ENCODE measurements at places on chromosomes 13 and 19.
A peak's percentile ranks its signal among the peaks of the same experiment; 100 is the strongest.

- DNase-seq: no peak
Observed at GRCh38 chr13:108924134-108924533, 294.7 kb downstream of the MYO16 start.

GRCh38 chr19:32675720-32676185 is at the start of gene RGS9BP:
Gene RGS9BP, plus strand, starts transcription at chr19:32675848. Its CDS starts 416 bp downstream, at chr19:32676264.
- DNase-seq: peak; percentile 54

DNA sequence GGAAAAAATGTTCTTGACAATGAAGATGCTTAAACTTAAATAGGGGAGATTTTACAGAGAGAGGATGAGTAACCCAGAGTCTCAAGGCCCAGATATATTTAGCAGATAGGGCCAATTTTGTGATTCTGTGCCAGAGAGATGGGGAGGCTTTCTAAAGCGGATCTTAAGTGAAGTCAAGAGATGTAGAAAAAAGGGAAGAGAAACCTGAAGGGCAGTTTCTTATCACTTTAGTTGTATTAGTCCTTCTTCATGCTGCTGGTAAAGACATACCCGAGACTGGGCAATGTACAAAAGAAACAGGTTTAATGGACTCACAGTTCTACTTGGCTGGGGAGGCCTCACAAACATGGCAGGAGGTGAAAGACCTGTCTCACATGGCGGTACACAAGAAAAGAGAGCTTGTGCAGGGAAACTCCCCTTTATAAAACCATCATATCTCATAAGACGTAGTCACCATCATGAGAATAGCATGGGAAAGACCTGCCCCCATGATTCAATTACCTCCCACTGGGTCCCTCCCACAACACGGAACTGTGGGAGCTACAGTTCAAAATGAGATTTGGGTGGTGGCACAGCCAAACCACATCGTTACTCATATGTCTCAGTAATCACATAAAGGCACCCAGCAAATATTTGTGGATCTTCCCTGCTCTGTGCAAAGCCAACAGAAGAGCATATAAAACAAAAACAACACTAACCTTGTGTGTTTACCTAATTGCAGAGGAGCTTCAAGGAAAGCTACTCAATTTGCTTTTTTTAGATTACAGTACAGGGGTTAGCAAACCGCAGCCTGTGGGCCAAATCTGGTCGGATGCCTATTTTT is 102.6 kb upstream of the MYCBP2 start:
- DNase-seq: no peak

DNA sequence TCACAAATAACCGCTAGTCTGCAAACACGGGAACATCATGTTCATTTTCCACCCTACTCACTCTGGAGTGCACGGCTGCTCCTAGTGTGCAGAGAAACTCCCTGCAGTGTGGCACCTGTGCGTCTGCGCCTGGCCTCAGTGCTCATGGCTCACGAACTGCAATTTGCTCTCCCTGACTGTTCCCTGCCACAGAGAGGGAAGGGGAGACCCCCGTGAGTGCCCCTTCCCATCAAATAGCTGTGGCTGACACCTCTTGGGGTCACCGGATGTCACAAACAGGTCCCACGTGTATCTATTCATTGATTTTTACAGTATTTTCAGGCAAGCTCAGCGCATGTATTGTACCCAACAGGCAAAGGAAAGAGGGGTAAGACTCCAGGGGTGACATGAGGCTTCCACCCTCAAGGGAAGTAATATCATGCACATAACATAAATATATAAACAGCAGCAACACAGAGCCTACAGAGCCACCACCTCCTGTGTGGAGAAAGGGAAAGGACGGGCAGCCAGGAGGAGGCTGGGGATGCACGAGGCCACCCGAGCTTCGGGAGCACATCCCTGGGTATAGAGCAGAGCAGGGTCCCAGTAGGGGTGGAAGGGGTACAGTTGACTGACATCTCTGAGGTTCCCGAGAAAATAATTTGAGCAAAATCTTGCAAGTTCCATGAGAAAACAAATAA is 140.3 kb upstream of the SOX1 start:
- DNase-seq: no peak

DNA sequence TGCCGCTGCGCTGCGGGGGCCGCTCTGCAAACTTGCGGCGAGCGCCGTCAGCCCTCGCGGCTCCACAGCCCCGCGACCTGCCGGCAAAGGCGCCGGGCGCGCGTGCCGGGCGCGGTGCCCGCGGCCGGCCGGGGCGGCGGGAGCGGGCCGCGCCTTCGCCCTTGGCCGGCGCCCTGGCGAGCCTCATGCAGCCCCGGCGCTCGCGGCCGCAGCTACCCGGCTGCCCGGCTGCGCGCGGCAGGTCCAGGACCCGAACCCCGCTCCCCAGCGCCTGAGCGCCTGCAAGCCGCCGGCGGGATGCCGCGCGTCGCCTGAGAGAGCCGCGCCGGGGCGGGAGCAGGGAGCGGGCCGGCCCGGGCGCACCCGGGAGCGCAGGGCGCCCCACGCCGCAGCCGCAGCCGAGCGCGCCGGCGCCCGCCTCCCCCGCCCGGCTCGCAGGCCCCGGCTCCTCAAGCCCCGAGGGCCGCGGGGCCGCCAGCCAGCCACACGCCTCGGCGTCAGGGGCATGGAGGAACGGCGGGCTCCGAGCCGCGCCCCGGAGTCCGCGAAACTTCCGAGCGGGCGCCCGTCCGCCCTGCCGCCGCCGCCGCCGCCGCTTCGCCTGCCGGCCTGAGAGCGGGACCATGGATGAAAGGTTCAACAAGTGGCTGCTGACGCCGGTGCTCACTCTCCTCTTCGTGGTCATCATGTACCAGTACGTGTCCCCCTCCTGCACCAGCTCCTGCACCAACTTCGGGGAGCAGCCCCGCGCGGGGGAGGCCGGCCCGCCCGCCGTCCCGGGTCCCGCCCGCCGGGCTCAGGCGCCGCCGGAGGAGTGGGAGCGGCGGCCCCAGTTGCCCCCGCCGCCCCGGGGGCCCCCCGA is 564 bp downstream of the HS6ST3 start:
- no peak for DNase-seq
